Gastrocnemius medialis (tissue), 4 donors: ENCODE measurements at places on chromosomes 2 and 18. TPM values are rescaled to one million over a fixed set of nuclear protein-coding genes. Genes with fewer than 3 reads are reported as not detected.

DNA sequence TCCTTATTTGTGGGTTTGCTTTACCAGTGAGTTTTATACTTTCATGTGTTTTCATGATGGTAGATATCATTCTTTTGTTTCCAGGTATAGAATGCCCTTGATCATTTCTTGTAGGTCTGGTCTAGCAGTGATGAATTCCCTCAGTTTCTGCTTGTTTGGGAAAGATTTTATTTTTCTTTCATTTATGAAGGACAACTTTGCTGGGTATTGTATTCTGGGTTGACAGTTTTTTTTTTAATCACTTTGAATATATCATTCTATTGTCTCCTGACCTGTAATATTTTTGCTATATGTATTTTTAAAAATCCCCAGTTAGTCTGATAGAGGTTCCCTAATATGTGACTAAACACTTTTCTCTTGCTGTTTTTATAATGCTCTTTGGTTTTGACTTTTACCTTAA is 58.3 kb upstream of the GALNT3 start:
- no peaks in the 10 kb centered on the region for H3K27me3 ChIP-seq
- H3K4me3 ChIP-seq, result no peak overlapping the region

DNA sequence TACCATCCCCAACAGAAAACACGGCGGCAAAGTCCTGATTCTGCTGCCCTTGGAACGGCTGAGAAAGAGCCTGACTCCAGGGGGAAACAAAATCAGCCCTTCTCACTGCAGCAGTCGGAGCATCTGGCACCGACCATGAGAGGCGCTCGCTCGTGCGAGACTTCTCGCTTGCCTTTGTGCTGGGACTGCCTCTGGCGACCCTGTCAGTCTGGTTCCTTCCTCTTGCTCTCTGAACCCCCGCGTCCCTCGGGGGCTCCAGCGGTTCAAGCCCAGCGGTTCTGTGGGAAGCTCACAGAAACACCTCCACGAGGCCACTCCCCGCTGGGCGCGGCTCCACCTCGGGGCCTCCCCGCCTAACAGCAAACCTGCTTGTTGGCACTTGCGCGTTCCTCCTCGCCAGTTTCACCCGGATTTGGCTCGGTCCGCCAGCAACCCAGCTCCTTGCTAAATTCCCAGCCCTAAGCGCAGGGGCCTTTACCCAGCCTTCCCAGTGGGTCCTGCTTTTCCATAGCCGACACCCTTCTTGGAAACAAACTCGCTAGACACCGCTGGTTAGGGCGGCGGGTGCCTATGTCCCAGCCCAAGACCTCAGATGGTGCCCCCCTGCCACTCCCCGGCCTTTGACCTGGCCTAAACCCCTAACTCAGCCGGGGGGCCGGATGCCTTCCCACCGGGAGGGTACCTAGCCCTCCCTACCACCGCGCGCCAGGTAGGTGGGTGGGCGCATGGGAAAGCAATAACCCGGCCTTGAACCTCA is 2.2 kb downstream of the RND3 start:
- H3K4me3 ChIP-seq, result peak overlapping the region; percentile 58
- no peaks in the 10 kb centered on the region for H3K36me3 ChIP-seq
- H3K4me1 ChIP-seq, result peaks cover 34% of the 10 kb centered on the region

DNA sequence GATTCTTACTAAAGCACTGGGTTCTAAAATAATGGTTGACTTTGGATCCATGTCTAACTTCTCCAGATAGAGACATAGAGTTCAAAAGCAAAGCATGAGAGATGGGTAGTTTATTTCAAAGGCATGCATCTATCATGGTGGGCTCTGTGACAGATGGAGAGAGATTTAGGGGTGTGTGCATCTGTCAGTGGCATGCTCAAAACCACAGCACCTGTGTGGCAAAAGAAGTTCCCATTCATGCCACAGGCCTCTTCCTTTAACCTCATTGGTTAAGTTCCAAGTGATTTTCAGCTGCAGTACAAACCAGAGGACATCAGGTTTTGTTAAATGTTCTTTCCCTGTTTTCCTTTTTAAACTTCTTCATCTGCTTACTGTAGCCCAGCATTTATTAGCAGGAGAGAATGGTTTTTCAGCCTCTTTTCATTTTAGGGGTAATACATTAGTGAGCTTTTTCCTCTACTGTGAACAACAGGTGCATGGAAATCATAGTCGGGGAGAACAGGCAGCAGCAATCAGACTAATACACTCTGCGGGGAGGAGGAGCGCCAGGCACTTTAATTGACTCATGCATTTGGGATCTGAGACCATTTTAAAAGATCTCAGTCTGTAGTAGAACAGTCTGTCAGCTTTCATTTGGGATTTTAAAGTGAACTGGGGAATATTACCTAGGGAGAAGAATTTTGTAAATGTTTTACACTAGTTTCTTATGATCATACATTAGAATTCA is 52.4 kb upstream of the UPP2 start:
- no peak for DNase-seq
- no peak overlapping the region for H3K4me3 ChIP-seq
- H3K4me1 ChIP-seq, result no peaks in the 10 kb centered on the region
- no peak overlapping the region for H3K27ac ChIP-seq
- H3K36me3 ChIP-seq, result no peaks in the 10 kb centered on the region

GRCh38 chr2:120820953-120821279 is 85.2 kb downstream of the GLI2 start:
- no peak for DNase-seq
- no peak overlapping the region for H3K4me3 ChIP-seq
- H3K27ac ChIP-seq, result no peak overlapping the region

DNA sequence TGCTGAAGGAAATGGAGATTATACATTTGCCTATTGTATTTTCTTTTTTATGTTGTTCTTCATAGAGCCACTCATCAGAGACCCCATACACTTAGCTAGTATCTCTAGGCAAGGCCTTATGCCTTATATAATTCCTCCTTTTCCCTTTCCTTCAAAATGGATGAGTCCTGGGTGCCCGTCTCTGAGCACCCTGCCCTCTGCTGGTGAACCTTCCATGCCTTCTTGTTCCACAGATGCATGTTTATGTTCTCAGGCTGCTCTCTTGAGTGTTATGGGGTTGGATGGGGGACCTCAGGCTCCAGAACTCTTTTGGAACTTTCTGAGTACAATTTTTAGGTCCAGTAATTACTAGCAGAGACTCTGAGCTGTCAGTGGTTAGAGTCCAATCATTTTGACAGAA is 368.6 kb upstream of the SPRED2 start:
- H3K36me3 ChIP-seq, result no peaks in the 10 kb centered on the region
- no peaks in the 10 kb centered on the region for H3K4me1 ChIP-seq
- no peak for DNase-seq
- no peaks in the 10 kb centered on the region for H3K27me3 ChIP-seq

DNA sequence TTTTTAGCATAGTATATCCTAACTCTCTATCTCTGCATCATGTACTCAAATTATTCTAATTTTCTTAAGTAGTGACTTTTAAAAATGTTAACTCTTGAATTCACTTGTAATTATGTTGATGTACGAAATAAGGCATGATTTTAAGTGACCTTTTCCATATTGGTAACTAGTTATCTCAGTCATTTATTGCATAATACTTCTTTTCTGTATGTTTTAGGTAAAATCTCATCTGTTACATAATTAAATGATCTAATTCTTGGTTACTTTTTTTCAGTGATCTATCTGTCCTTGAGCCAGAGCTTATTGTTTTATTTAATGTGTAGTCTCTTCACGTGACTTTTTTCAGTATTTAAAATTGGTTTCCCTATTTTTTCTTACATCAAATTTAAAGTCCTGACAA is 4.8 kb upstream of the UBE2E3 start:
- no peaks in the 10 kb centered on the region for H3K36me3 ChIP-seq
- no peak overlapping the region for H3K4me3 ChIP-seq
- no peak overlapping the region for H3K27ac ChIP-seq
- H3K4me1 ChIP-seq, result no peaks in the 10 kb centered on the region

GRCh38 chr2:181441670-181442069 is 15.5 kb upstream of the ITGA4 start:
- H3K4me1 ChIP-seq, result no peaks in the 10 kb centered on the region
- H3K4me3 ChIP-seq, result no peak overlapping the region
- no peak for DNase-seq
- H3K36me3 ChIP-seq, result no peaks in the 10 kb centered on the region
- no peaks in the 10 kb centered on the region for H3K27me3 ChIP-seq

GRCh38 chr2:45199973-45200372 is 190.7 kb upstream of the SIX2 start:
- no peak overlapping the region for H3K27ac ChIP-seq
- H3K4me3 ChIP-seq, result no peak overlapping the region
- DNase-seq, result peak; percentile 19
- no peaks in the 10 kb centered on the region for H3K4me1 ChIP-seq
- H3K27me3 ChIP-seq, result no peaks in the 10 kb centered on the region

DNA sequence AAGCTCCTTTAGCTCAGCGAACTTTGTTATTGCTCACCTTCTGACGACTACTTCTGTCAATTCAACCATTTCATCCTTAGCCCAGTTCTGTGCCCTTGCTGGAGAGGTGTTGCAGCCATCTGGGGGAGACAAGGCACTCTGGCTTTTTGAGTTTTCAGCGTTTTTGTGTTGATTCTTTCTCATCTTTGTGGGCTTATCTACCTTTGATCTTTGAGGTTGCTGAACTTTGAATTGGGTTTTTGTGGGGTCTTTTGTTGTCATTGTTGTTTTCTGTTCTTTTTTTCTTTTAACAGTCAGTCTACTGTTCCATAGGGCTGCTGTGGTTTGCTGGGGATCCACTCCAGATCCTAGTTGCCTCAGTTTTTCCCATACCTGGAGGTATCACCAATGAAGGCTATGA is 57.3 kb downstream of the GTF3C3 start:
- no peak for DNase-seq
- H3K4me3 ChIP-seq, result no peak overlapping the region
- no peaks in the 10 kb centered on the region for H3K36me3 ChIP-seq
- no peak overlapping the region for H3K27ac ChIP-seq

DNA sequence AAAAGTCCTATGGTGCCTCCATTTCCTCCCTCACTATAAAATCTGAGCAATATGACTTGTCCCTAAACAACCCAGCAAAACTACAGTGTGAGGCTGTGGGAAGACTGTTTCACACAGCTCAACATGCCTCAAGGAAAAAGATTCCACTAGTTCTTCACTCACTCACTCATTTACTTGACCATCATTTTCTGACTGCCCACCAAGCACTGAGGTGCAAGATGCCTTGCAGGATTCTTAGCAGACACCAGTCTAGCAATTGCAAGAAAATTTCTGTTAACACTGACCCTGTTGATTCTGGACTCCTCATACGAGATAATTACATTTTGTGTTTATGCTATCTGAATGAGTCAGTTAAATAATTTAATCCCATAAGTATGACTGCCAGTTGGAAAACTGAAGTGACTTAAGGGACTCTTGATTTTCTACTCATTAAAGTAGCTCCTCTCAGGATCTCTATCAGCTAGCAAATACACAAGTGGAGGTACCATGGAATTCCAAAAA is 51.9 kb upstream of the PCBP1 start:
- H3K4me1 ChIP-seq, result peaks cover 24% of the 10 kb centered on the region
- no peak for DNase-seq
- peak overlapping the region; percentile 41 for H3K27ac ChIP-seq
- no peak overlapping the region for H3K4me3 ChIP-seq
- no peaks in the 10 kb centered on the region for H3K27me3 ChIP-seq

DNA sequence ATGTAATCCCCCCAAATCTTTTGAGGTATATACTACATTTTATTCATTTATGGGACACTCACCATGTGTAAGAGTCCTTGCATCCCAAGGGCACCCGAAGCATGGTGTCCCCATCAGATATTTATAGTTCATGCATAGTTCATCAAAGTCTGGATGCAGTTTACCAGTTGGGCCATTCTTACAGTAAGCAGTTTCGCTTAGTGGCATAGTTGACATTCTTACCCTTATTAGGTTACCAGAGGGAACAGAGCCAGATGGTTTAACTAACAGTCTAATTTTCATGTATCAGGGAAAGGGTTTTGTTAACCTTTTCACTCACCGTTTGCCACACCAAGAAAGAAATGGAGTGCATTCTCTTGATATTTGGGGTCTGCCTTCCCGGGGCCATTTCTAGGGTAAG is 7.1 kb downstream of the ZNF407 start:
- H3K27me3 ChIP-seq, result no peaks in the 10 kb centered on the region
- H3K27ac ChIP-seq, result no peak overlapping the region
- no peaks in the 10 kb centered on the region for H3K36me3 ChIP-seq
- peaks cover 18% of the 10 kb centered on the region for H3K4me1 ChIP-seq
- DNase-seq, result no peak
- no peak overlapping the region for H3K4me3 ChIP-seq

DNA sequence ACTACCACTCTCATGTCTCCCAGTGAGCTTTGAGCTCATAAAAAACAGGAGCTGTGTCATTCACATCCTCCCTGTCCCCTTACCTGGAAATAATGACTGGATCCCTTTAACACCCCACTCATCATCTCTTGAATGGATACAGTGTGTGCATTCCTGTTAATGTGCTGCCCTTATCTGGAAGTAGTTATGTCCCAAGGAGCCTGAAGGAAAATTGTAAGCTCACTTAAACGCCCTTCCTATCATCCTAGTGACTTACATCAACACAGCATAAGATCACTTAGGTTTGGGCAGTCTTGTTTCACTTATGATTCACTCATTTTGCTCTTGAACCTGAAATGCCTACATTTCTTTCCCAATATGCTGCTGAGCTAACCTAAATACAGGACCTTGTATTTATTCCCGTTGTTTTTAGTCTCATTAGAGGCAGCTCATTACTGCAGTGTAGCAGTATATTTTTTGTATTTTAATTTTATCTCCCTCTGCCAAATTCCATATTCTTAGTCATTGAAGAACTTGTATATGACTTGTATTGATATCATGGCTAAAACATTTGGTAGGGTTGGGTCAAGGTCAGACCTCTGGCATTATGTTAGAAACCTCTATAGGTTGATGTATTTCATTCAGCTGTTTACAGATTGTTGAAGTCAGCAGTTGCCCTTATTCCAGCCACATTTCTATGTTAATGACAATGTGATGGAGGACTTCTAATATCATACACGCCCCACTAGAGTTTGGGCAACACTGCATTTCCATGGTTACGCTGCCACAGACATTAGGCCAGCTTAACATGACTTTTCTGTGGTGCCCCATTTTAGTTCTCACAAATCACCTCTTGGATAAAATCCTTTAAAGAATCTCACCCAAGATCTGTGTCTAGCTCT is 72.9 kb downstream of the PKP4 start:
- no peaks in the 10 kb centered on the region for H3K27me3 ChIP-seq
- no peak overlapping the region for H3K27ac ChIP-seq

- H3K4me1 ChIP-seq, result no peaks in the 10 kb centered on the region
- no peak for DNase-seq
- H3K27me3 ChIP-seq, result no peaks in the 10 kb centered on the region
- H3K4me3 ChIP-seq, result no peak overlapping the region
- H3K36me3 ChIP-seq, result no peaks in the 10 kb centered on the region
Measured at GRCh38 chr2:189138800-189139199, 40.8 kb downstream of the COL5A2 start.

DNA sequence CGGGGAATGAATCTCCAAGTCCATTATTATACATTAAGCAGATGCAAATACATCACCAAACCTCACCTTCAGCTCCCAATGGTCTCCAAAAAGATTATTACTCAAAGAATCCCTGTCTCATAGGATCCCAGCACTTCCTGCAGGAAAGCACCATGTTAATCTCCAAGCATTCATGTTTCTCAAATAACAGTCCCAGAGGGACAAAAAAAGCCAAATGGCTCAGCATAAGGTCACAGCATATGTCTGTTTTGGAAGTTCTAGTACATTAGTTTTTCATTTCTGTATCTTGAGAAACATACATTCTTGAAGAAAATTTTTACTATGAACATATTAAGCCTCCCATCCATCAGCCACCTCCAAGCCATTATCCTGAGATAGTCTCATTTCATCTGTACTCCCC is 103.3 kb downstream of the METTL4 start:
- H3K36me3 ChIP-seq, result no peaks in the 10 kb centered on the region
- H3K27me3 ChIP-seq, result no peaks in the 10 kb centered on the region
- H3K27ac ChIP-seq, result no peak overlapping the region
- no peak overlapping the region for H3K4me3 ChIP-seq
- no peak for DNase-seq
- H3K4me1 ChIP-seq, result no peaks in the 10 kb centered on the region

The PLA2R1 gene
- total RNA-seq, result 0.34 TPM

The SPP2 gene
- total RNA-seq, result 0.60 TPM

The DSEL gene
- 2.5 TPM for total RNA-seq
